NCI-H446 treated with DMSO at 0.1 percent for 48 hours (cell line): ENCODE measurements at places on chromosomes 11 and 22.

DNA sequence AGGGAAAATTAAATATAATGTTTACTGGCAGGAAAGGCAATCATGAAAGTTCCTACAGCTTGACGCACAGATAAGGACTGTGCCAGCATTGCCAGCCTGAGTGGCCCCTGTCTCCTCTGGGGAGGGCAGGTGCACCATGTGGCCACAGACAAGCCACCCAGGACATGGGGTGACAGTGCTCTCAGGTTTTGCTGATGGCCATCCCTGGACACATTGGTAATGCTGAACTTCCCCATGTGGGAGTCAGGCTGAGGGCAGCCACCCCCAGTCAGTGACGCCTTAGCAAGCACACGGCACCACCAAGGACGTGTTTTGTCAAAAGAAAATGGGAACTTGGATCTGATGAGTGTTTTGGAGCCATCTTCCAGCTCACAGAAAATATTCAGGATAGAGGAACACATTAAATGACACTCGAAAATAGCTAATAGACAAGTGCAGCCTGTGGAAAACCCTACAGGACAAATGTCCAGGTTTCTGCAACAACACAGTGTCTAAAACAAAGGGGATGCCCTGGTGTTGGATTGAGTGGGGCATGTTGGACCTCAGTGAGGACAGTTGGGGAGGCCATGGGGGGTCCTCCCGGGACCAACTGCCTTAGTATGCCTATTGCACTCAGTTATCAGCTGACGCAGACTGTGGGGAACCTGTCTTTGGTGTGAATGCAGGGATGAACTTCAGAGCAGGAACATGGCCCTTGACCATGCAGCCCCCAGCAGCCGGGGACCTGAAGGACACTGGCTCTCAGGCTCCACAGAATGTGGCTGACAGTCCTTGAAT, 1450.5 kb downstream of the BRD1 start:
- DNase-seq, result no peak

GRCh38 chr11:64568041-64568571, 22.9 kb upstream of the SLC22A12 start:
- DNase-seq, result no peak

DNA sequence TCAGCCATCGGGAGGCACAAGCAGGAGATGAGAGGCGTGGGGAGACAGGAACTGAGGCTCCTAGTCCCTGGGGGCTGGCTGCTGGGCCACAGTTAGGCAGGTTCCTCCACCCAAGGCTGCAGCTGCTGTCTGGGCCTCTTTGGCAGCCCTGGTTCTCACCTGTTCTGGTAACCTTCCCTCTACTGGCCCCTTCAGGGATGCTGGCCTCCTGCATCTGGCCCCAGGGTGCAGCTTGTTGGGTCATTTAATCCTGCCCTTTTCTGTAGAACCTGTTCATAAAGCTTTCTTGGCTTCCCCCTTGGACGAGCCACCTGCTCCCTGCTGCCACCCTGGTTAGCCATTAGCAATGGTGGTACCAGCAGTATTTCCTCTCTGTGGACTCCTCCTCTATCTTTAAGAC, 5.5 kb downstream of the USH1C start:
- DNase-seq, result no peak

GRCh38 chr11:12008790-12009616, 577 bp upstream of the DKK3 start:
- DNase-seq, result no peak

- no peak for DNase-seq
Measured at GRCh38 chr11:923691-924405, 1.8 kb upstream of the AP2A2 start.

GRCh38 chr11:93568726-93569125, 25.5 kb upstream of the SMCO4 start:
- DNase-seq, result no peak

DNA sequence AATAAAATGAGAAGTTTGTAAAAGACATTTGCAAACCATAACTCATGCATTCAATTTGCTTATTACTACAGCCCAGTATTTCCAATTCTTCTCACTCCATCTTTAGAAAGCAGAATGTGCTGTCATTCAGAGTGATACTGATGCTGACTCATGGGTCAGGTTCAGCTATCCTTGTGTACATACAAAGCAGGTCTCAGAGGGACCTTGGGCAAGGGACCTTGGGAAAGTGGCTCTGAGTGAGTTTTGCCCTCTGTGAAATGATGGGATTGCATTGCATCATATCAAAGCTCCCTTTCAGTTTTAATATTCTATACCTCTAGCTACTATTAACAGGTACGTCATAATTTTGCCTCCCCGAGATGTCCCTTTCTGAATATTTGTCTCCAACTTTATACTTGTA, 848.7 kb downstream of the OPCML start:
- no peak for DNase-seq

DNA sequence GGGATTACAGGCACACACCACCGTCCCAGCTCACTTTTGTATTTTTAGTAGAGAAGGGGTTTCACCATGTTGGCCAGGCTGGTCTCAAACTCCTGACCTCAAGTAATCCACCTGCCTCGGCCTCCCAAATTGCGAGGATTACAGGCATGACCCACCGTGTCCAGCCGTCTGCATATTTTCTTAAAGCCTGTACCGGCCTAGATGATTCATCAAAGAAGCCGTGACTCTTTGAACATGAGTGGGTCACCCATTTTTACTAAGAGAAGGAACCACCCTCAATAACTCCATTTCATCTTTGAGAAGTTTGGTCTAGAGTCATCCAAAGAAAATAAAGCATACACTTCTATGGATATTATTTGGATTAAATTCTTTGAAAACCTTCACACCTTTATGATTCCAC, 388.3 kb downstream of the NTM start:
- DNase-seq, result no peak
